Esophagus squamous epithelium (tissue), 5 donors: ENCODE measurements at places on chromosomes 5 and 9. TPM values are rescaled to one million over a fixed set of nuclear protein-coding genes. Genes with fewer than 3 reads are reported as not detected.

DNA sequence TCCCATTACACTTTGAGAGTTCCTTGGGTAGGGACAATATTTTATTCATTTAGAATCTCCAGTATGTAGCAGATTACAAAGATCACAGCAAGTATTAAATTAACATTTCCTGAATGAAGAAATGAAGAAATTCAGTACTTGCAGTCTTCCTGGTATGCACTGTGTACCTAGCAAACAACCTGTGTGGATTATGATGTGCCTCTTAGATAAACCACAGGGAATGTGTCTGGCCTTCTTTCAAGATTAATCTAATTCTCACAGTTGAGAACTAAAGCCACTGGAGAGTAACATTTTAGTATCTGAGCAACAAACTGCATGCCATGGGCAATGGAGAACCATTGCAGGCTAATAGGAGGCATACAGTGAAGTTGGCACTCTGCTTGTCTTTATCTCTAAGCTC is 199.4 kb downstream of the AP3B1 start:
- H3K27ac ChIP-seq = no peak overlapping the region
- DNase-seq = no peak
- no peaks in the 10 kb centered on the region for H3K36me3 ChIP-seq
- H3K4me3 ChIP-seq = no peak overlapping the region

- H3K27ac ChIP-seq = no peak overlapping the region
- H3K4me3 ChIP-seq = no peak overlapping the region
- DNase-seq = no peak
- H3K4me1 ChIP-seq = no peaks in the 10 kb centered on the region
- no peaks in the 10 kb centered on the region for H3K36me3 ChIP-seq
- H3K27me3 ChIP-seq = no peaks in the 10 kb centered on the region
Observed at GRCh38 chr5:113099822-113100221, 123.2 kb downstream of the DCP2 start.

GRCh38 chr5:108259306-108259705 is 122.6 kb downstream of the FBXL17 start:
- H3K4me1 ChIP-seq = no peaks in the 10 kb centered on the region
- H3K27me3 ChIP-seq = no peaks in the 10 kb centered on the region
- H3K36me3 ChIP-seq = no peaks in the 10 kb centered on the region

DNA sequence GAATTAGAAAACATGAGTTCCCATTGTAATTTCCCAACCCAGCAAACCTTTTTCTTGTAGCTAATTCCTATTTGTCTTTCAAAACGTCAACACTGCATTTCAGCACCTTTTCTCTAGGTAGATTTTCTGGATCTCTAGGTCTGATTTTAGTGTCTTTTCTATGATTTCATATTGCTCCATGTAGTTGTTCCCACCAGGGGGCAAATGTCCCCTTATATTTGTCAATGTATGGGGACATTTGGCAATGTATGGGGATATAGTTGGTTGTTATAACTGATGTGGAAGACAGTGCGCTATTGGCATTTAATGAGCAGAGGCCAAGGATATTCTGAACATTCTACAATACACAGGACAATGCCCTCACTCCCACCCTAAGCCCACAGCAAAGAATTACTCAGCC is 273.9 kb upstream of the ADRA1B start:
- no peaks in the 10 kb centered on the region for H3K36me3 ChIP-seq
- no peaks in the 10 kb centered on the region for H3K4me1 ChIP-seq
- no peak overlapping the region for H3K4me3 ChIP-seq
- DNase-seq = no peak
- H3K27ac ChIP-seq = no peak overlapping the region

DNA sequence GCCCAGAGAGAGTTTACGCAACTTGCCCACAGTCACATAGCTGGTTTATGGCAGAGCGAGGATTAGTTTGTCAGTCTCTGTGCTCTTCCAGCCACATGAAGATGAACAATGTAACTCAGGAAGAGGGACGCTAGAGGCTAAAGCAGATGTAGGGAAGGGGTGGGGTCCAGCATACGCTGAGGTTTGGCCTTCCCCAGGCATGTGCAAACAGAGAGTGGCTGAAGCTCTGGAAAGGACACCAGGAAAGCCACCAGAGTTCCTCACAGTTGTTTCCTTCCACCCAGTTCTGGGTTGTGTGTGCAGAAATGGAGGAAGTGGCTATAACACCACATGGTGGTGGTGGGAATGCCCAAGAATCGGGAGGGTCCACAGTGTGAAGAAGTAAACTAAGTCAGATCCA is 60.0 kb downstream of the SNX18 start:
- no peaks in the 10 kb centered on the region for H3K27me3 ChIP-seq
- H3K27ac ChIP-seq = no peak overlapping the region
- DNase-seq = no peak

DNA sequence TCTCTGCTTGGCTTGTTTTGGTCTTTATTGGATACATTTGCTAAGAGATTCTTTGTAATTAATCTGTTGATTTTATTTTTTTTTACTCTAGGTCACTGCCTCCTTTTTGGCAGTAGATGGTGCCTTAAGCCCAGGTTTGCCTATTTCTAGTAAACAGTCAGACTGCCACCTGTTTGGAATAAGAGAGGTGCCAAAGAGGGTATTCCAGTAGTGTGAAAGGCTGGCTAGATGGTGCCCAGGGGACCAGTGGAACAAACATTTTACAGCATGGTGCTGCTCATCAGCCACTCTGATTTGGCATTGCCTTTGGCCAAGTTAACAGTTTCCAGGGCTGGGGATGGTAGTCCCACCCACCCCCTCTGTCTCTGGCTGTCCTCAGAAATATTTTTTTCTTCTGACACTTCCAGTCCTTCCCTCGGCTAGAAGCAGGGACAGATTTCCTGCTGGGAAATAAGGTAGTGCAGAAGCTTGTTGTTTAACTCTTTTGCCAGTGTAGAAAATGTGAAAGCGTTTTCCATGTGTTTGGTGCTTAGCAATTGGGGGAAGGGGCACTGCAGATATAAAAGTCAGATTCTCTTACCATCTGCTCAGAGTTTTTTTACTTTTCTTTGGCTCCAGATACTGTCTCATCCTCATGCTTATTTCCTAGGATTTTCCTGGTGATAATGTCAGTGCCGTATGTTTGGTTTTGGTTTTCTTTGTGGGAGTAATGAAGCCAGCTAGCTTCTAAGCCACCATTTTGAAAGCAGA is 36.6 kb upstream of the FBXL7 start:
- no peak overlapping the region for H3K27ac ChIP-seq
- H3K36me3 ChIP-seq = no peaks in the 10 kb centered on the region
- H3K4me1 ChIP-seq = no peaks in the 10 kb centered on the region
- H3K27me3 ChIP-seq = no peaks in the 10 kb centered on the region
- DNase-seq = no peak

- peaks cover 22% of the 10 kb centered on the region for H3K27me3 ChIP-seq
- peaks cover 17% of the 10 kb centered on the region for H3K4me1 ChIP-seq
- no peak for DNase-seq
- no peaks in the 10 kb centered on the region for H3K36me3 ChIP-seq
- H3K4me3 ChIP-seq = no peak overlapping the region
Observed at GRCh38 chr5:88664645-88665044, 218.3 kb downstream of the MEF2C start.

Gene ST8SIA4
- 4.4 TPM for total RNA-seq

Gene RGS7BP
- total RNA-seq = 0.08 TPM

Gene HOMER1
- 10.6 TPM for total RNA-seq
